ENCODE measurements at places on chromosomes 11 and 22.
A peak's percentile ranks its signal among the peaks of the same experiment; 100 is the strongest.

- DNase-seq, result peak; percentile 55
Measured at GRCh38 chr22:48489551-48490499, 1337.8 kb downstream of the BRD1 start.

- DNase-seq, result no peak
Measured at GRCh38 chr11:68925611-68926010, 21.9 kb downstream of the IGHMBP2 start.

GRCh38 chr22:48710410-48710809, 1117.3 kb downstream of the BRD1 start:
- no peak for DNase-seq

- no peak for DNase-seq
Measured at GRCh38 chr11:20881328-20882079, 212.1 kb downstream of the NELL1 start.

DNA sequence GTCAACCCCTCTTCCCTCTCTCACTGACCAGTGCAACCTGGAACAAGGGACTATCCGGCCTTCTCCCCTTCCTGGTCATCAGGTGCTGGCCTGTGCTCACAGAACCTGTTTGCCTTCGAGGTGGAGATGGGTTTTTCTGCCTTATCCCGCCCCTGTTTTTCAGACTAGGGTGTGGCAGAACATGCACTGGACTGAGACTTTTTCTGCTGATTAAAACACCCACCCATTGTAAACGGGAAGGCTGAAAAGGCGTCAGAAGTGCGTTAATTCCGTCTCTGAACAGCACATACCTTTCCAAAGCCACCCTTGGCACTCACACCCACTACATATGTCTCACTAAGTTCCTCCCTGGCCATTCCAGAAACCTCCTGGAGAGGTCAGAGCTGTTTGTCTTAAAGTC, 4.4 kb upstream of the B3GNT6 start:
- peak; percentile 63 for DNase-seq

GRCh38 chr11:103737747-103738146, 298.7 kb upstream of the DDI1 start:
- no peak for DNase-seq

Measured in stomach (tissue), 19 donors.